ENCODE measurements at places on chromosomes 11 and 22.

- no peak for DNase-seq
These were observed 39.4 kb downstream of the C22orf31 start for GRCh38 chr22:29022101-29022817.

DNA sequence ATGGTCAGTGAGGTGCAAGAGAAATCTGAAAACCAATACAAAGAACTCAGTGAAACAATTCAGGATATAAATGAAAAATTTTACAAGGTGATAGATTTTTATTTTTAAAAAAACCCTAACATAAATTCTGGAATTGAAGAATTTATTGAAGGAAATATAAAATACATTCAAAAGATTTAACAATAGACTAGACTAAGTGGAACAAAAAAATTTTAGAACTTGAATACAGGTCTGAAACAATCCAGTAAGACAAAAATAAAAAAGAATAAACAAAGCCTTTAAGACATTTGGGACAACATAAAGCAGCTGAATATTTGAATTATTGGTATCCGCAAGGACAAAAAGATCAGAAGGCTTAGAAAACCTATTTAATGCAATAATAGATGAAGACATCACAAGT, 8.7 kb downstream of the SPA17 start:
- no peak for DNase-seq

DNA sequence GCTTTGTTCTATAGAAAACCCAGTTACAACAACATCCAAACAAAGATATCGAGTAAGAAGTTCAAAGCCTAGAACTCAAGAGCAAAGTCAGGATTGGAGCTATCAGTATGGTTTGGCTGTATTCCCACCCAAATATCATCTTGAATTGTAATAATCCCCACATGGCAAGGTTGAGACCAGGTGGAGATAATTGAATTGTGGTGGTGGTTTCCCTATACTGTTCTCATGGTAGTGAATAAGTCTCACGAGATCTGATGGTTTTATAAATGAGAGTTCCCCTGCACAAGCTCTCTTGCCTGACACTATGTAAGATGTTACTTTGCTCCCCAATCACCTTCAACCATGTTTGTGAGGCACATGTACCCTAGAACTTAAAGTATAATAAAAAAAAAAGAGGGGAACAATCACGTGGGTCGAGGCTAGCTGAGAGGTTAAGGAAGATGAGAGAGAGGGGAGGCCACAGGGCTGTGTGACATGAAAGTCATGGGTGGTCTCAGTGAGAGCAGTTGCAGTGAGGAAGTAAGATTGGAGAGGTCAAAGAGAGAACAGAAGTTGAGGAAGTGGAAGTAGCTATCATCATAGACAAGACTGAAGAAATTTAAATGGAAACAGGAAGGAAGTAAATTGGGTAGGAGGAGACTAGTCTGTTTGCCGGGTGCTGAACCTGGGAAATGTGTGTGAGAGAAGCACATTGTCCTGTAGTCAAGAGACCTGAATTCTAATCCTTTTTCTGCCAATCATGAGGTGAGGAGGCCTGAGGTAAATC, 80.1 kb upstream of the CD44 start:
- no peak for DNase-seq

DNA sequence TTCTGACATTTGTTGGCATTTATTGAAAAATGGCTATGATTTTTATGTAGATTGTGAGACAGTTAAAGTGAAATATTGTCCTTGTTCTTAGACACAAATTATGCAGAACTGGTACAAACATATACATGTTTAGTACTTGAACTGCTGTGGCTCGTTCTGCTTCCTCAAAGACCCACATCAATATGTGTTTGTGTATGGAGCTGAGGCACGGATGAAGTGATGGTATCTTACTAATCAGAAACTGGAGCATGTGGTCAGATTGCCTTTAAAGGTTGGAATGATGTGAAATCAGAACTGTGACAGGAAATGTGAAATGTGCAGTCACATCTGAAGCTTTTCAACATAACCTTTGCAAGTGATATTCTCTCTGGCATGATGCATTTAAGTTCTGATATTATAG, 130.4 kb downstream of the NAV2 start:
- DNase-seq = no peak

- no peak for DNase-seq
These were observed 266.7 kb downstream of the LARGE1 start for GRCh38 chr22:33653532-33654063.

- no peak for DNase-seq
These were observed 26.3 kb downstream of the KLHL22 start for GRCh38 chr22:20469110-20469868.

- DNase-seq = no peak
These were observed 15.4 kb downstream of the OR51B4 start for GRCh38 chr11:5286351-5286750.

GRCh38 chr22:30780026-30780425, 85.4 kb downstream of the OSBP2 start:
- DNase-seq = no peak

DNA sequence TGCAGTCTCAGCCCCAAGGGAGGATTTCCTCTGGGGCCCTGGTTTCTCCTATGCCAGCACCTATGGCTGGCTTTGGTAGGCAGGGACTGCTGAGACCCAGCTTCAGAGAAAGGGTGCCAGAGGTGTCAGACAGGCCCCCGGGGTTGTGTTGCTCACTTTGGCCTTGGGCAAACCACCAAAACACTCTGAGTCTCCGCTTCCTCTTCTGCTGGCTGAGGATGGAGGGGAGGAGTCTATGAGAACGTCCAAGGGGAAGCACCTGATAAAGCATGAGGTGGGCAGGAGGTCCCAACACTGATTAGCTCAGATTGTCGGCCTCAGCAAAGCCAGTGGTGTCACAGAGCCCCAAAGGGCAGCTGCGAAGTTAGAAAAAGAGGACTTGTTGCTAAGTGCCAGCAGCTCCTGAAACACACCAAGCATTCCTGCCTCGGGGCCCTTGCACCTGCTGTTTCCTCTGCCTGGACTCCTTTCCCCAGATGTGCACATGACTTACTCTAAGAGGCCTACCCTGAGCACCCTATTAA, 10.5 kb downstream of the SMTNL1 start:
- no peak for DNase-seq

DNA sequence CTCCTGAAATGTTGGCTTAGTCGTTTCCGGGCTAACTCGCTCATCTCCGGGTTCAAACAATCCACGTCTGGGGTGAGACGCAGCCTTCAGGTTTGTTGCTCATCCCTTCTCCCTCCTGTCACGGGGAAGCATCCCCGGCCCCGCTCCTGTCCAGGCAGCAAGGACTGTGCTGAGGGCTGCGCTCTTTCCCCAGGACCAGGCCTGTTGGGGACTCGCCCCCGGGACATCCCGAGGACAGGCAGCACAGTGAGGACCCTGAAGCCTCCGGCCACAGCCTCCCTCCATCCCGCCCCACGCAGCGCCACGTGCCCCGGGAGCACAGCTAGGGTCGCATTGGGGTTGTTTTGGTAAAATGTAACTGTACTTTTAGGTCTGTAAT, 252.0 kb downstream of the BRD1 start:
- no peak for DNase-seq

GRCh38 chr11:76278526-76278925, 72.2 kb upstream of the WNT11 start:
- DNase-seq = no peak

DNA sequence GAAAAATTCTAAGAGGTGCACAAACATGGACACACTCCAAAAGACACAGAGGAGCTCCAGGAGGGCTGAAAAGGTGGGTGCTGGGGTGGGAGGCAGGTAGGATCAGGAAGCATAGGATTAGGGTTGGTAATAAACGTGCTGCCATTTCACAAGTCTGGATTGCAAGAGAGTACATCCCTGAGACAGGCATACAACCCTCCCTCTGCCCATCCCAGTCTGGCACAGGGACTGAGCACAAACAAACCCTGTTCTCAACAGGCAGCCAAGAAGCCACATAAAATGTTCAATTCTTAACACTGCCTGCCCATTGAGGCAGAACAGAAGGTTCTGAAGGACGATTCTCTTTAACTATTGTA, 18.5 kb downstream of the SLC35F2 start:
- DNase-seq = no peak

GRCh38 chr11:25899617-25900160, 432.2 kb upstream of the ANO3 start:
- DNase-seq = no peak
